NCI-H146 (cell line): ENCODE measurements at places on chromosomes 7 and 10.

- no peak for DNase-seq
Observed at GRCh38 chr10:5506751-5507648, 7.6 kb upstream of the CALML5 start.

DNA sequence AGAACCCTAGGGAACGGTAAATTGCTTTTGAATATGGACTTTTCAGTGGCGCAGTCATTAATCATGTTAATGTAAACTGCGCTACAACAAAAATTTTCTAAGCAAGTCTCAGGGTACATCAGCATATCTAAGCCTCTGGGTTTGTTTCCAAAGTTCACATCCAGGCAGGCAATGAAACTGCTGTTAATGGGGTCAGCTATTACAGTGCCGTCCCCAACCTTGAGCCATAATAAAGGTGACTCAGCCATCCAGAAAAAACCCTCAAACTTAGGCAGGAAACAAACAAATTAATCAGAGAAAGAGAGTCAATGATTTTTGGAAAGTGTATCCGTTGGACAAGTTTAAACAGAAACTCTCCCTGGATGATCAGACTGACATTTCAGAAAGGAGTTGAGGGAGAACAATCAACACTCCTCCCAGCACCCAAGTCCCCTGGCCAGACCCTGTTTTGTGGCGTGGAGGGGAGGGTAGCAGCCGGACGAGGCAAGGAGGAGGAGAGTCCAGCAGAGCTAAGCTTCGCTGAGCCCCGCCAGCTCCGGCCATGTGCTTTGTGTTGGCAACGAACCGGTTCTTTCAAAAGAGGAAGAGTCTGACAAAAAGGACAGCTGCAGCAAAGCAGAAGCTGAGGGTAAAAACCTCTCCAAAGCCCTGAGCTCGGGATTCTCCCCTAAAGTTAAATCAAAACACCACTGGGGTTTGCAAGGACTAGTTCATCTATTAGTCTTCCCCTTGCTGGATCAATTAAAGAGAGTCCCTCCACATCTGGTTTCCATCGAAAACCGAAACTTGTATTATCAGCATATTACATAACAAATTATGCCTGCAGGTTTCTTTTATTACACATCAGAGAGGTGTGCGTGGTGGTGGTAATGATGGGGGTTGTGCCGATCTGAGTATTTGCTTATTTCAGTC, 3.6 kb downstream of the FAM53B start:
- DNase-seq: no peak

DNA sequence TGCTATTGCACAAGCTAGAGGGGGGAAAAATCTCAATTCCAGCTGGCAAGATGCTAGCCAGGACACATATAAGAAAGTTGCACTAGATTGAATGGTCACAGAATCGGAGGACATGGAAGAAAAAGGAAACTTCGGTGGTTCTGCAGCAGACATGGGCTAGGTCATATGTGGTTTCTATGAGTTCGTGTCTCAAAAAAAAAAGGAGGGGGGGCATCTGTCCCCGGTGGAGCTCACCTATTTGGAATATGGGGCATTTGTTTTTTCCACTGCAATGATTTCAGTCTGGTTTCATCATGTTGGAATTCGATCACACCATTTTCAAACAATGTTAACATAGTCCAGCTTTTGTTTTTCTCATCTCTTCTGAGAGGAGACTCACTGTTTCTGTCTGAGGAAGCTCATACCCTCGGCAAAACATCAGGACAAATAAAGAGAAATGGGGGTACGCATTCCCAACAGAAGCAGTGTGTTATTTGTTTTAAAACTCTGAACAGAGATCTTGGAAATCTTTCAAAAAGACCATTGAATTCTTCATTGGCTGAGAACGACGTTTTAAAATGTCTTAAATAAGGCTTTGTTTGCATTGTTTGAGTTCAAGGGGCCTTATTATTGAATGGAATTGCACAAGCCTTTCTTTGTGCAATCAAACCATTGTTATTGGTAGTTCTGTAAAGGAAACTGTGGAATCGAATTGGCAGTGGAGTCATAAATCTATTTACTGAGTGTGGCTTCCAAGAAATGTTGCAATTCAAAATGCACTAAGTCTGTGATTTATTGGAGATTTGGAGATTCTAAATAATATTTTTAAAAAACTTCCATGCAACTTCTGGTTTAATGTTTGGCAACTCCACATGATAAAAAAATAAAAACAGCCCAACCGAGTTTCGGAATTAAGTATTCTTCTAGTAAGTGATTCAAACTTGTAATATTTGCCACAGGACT, 173.2 kb downstream of the RTKN2 start:
- DNase-seq: no peak

GRCh38 chr10:63300801-63301200, 165.0 kb downstream of the JMJD1C start:
- DNase-seq: no peak
